Panc1 (cell line): ENCODE measurements at places on chromosomes 16 and 17.

DNA sequence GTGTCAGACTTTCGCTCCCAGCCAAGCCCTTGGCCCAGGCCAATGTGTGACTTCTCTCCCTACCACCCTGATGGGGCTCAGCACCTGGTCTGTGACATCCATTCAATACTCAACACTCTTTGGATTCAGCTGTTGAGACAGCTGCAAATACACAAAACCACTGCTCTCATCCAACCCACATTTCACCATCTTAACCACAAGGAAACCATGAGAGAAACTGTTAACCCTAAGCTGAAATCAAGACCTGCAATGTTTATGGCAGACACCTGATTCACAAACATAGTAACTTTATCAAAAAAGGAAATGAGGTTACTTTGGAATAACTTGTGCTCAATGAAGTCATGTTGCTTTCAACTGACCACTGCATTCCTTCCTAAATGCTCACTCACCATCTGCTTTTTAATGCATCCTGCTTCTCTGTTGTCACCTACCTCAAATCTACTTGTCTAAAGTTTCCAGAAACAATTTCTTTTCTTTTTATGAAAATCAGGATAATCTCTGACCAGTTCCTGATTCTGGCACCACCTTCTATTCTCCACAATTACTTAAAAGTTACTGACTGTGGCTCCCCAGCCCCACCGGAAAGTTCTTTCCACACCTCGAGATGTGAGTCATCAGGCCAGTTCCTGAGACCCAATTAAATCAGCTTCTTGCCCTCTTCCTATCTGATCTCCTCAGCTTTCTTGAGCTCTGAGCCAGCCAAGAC, 88.2 kb downstream of the NOG start:
- no peak overlapping the region for H3K27ac ChIP-seq
- no peaks in the 10 kb centered on the region for H3K36me3 ChIP-seq
- DNase-seq = peak; percentile 52
- 0 out of 2 replicates have a peak, but pooled peaks cover 5% of the 10 kb centered on the region for H3K4me1 ChIP-seq

DNA sequence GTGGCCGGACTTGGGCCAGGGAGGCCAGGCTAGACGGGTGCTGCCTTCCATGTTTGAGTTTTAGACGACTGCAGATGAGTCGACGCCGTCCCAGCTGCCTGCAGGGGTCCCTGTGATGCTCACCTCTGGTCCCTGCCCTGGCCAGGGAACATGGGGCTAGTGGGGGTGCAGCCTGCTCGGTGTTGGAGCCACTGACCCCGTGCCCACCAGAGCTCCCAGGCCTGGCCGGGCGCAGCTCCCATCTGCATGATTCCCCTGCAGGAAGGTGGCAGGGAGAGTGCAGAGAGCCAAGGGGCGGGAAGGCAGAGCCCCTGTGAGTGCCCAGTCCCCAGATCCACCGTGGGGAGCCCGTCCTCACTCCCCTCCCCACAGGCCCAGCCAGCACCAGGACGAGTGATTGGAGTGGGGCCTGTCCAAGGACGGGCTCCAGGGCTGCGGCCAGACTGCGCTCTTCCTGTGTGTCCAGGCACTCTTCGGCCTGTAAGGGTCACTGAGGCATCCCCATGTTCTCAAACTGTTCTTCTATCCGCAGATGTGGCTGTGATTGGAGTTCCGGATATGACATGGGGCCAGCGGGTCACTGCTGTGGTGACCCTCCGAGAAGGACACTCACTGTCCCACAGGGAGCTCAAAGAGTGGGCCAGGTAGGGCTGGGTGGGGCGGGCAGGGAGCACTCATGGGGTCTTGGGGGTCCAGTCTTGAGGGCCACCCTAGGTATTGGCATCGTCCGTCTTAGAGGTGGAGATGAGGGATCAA, 26.0 kb upstream of the CDH15 start:
- no peak overlapping the region for H3K4me3 ChIP-seq
- DNase-seq = no peak
- no peaks in the 10 kb centered on the region for H3K36me3 ChIP-seq

DNA sequence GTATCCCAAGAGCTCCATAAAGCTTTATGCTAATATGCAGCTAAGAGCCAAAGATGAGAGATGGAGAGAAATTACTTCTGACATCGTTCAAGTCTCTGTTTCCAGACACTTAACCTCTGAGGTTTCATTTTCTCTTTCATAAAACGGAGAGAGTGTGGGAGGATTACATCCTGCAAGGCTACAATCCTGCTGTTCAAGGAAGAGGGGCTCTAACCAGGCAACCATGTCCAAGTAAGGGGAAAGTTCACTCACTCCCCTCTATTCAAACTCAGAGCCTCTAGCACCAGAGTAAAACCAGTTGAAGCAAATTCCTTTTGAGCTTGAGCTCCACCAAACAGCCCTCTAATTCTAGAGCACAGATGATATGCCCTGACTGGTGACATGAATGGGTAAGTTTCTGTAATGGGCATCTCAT, 397.4 kb downstream of the NPIPA8 start:
- no peak for DNase-seq
- no peaks in the 10 kb centered on the region for H3K36me3 ChIP-seq
- no peak overlapping the region for H3K27ac ChIP-seq
- no peak overlapping the region for H3K4me3 ChIP-seq

DNA sequence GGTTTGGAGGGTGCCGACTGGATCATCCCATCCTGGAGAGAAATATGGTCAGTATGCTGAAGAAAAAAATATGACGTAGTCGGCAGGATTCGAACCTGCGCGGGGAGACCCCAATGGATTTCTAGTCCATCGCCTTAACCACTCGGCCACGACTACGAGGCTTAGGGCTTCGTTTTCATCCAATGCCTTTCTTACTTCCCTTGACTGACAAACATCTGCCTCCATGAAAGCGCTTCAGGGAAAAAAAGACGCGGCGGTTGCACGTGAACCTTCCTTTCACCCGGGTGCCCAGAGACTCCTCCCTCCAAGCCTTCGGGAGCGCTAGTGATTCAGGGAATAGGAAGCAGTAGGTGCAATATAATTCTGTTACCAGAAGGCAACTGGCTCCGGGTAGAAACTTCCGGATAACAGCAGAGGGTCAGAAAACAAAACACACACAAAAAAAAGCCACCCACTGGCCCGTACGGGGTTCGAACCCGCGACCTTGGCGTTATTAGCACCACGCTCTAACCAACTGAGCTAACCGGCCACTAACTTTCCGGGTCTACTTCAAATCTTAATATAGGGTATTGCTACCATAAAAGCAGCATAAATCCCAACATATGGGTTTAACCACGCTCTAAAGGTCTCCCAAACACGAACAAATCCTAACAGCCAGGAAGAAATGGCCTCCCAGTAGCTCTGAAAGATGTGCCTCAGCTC, 16.3 kb upstream of the AURKB start:
- H3K36me3 ChIP-seq = peaks cover 2% of the 10 kb centered on the region
- no peaks in the 10 kb centered on the region for H3K27me3 ChIP-seq
- peak overlapping the region; percentile 93 for H3K27ac ChIP-seq
- peak; percentile 96 for DNase-seq
- H3K4me3 ChIP-seq = peak overlapping the region; percentile 54

GRCh38 chr17:17403899-17404576, 72.8 kb upstream of the MED9 start:
- H3K27me3 ChIP-seq = no peaks in the 10 kb centered on the region; the same call in 1 of the 2 replicates
- no peak overlapping the region for H3K4me3 ChIP-seq
- no peak overlapping the region for H3K27ac ChIP-seq
- no peaks in the 10 kb centered on the region for H3K4me1 ChIP-seq
- DNase-seq = no peak

GRCh38 chr17:72192800-72193192, 72.0 kb downstream of the SOX9 start:
- H3K4me3 ChIP-seq = no peak overlapping the region
- H3K27ac ChIP-seq = no peak overlapping the region

DNA sequence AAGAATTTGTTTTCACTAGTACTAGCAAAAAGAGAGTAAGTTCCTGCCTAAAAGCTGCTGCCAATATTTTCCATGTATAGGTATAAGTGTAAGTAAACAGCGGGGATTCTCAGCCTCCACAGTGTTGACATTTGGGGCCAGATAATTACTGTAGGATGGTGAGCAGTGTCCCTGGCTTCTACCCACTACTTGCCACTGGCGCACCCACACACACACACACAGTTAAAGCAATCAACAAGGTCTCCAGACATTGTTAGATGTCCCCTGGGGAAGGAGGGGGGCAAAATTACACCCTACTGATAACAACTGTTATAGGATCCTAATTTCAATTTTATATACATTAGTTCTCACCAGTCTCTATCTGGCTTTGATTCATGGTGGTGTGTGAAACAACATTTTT, 417.0 kb upstream of the PSMD7 start:
- H3K36me3 ChIP-seq = no peaks in the 10 kb centered on the region
- H3K27me3 ChIP-seq = no peaks in the 10 kb centered on the region; the same call in none of the 2 replicates
- no peak overlapping the region for H3K27ac ChIP-seq
- H3K4me1 ChIP-seq = no peaks in the 10 kb centered on the region

- peaks cover 5% of the 10 kb centered on the region for H3K36me3 ChIP-seq
- DNase-seq = no peak
- no peaks in the 10 kb centered on the region; the same call in none of the 2 replicates for H3K4me1 ChIP-seq
- H3K27me3 ChIP-seq = no peaks in the 10 kb centered on the region
Measured at GRCh38 chr16:71846431-71846830, 655 bp downstream of the ATXN1L start.

DNA sequence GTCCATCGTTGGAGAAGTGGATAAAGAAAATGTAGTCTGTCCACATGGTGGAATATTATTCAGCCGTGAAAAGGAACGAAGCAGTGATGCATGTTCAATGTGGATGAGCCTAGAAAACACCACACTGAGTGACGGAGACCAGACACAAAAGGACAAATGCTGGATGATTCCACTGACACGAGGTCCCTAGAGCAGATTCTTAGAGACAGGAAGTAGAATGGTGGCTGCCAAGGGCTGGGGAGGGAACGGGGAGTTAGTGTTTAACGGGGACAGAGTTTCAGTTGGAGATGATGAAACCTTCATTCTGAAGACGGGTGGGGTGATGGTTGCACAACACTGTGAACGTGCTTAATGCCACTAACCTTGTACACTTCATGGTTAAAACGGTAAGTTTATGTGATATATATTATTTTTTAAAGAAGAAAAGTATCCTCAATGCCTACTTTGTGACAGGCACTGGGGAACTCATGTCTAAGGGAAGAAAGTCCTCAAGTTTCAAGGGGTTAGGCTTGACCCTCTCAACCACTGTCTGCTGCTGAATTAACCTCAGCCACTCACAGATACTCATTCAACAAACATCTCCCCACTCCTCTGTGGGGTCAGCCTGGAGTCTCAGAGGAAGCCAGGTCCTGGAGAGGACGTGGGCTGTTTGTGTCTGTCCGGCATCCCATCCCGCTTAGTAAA, 17.6 kb downstream of the C16orf74 start:
- H3K27me3 ChIP-seq = no peaks in the 10 kb centered on the region
- H3K4me3 ChIP-seq = no peak overlapping the region
- DNase-seq = no peak

- H3K27ac ChIP-seq = peak overlapping the region; percentile 80
- peaks cover 28% of the 10 kb centered on the region for H3K4me1 ChIP-seq
- H3K36me3 ChIP-seq = 0 out of 2 replicates have a peak, but pooled peaks cover under 1% of the 10 kb centered on the region
- no peak for DNase-seq
- H3K27me3 ChIP-seq = no peaks in the 10 kb centered on the region
Measured at GRCh38 chr17:40097931-40098845, 2.2 kb downstream of the NR1D1 start.

DNA sequence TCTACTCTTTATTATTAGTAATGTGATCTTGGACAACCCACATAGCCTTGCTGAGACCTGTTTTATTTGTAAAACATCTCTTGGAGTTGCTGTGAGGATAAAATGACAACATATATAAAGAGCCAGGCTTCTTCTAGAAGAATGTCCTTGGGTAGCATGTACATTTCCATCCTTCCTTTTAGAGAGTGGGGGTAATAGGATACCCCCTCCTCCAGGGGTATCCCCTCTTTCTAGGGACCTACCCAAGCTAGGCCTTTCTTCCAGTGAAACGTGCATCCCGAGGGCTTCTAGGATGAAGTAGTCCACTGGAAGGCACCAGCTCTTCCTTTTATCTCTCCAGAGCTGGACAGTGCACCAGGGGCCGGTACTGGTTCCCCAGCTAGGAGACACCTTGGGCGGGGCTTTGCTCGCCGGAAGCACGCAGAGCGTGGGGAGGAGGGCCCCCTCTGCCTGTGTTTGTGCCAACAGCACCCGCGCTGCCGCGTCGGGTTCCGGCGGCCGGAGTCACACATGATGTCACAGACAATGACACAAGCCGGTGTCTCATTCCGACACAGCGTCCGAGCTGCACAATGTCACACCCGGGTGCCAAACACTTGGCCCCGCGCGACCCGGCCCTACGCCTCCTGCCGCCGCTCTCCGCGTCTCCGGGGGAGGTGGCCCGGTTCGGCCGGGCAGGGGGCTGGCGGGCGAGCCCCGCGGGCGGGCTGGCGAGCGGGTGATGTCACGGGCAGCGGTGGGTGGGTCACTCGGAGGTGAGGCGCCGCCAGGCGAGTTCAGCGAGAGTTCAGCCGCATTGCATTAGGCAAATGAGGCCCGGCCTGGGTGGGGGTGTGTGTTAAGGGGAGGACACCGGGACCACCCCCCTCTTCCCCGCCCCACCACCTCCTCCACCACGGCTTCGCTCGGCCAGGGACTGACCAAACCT, 23.4 kb downstream of the GJD3 start:
- H3K4me3 ChIP-seq = peak overlapping the region; percentile 75
- H3K36me3 ChIP-seq = no peaks in the 10 kb centered on the region
- peak overlapping the region; percentile 81 for H3K27ac ChIP-seq
- H3K4me1 ChIP-seq = peaks cover 72% of the 10 kb centered on the region

GRCh38 chr17:75864448-75864871, 9.3 kb upstream of the WBP2 start:
- no peak overlapping the region for H3K27ac ChIP-seq
- no peak overlapping the region for H3K4me3 ChIP-seq
- no peaks in the 10 kb centered on the region for H3K36me3 ChIP-seq
- no peak for DNase-seq
- H3K4me1 ChIP-seq = peaks cover 3% of the 10 kb centered on the region

- no peaks in the 10 kb centered on the region for H3K27me3 ChIP-seq
- no peak overlapping the region for H3K4me3 ChIP-seq
- no peaks in the 10 kb centered on the region for H3K4me1 ChIP-seq
- H3K27ac ChIP-seq = no peak overlapping the region
- no peaks in the 10 kb centered on the region for H3K36me3 ChIP-seq
Measured at GRCh38 chr16:1435921-1436697, 5.2 kb downstream of the PERCC1 start.
